ENCODE measurements at places on chromosomes 5 and 9. TPM values are rescaled to one million over a fixed set of nuclear protein-coding genes. Genes with fewer than 3 reads are reported as not detected.

GRCh38 chr5:150142185-150142958 is 13.3 kb downstream of the PDGFRB start:
- no peak overlapping the region for H3K4me3 ChIP-seq
- H3K36me3 ChIP-seq = no peaks in the 10 kb centered on the region
- H3K27ac ChIP-seq = no peak overlapping the region
- no peak for DNase-seq
- no peaks in the 10 kb centered on the region for H3K27me3 ChIP-seq
- H3K4me1 ChIP-seq = no peaks in the 10 kb centered on the region

Gene PCAT7
- not detected for total RNA-seq

DNA sequence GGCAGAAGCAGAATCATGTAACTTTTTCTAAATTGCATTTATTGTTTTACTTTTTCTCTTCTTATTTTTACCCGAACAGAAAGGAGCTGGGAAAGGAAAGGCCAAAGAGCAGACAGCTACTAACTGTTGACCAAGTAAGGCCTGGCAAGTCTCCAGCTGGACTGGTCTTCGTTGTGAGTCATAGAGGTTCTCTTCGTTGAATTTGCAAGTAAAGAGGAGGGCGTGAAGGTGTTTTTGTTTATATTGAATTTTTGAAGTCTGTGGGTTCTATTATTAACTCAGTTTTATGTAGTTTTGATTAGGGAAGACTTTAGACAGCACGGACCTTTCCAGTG is 416.5 kb upstream of the CCNH start:
- no peaks in the 10 kb centered on the region for H3K36me3 ChIP-seq
- no peaks in the 10 kb centered on the region for H3K4me1 ChIP-seq
- no peak overlapping the region for H3K4me3 ChIP-seq
- DNase-seq = no peak
- no peaks in the 10 kb centered on the region for H3K27me3 ChIP-seq

Gene SV2C
- total RNA-seq = 0.08 TPM

DNA sequence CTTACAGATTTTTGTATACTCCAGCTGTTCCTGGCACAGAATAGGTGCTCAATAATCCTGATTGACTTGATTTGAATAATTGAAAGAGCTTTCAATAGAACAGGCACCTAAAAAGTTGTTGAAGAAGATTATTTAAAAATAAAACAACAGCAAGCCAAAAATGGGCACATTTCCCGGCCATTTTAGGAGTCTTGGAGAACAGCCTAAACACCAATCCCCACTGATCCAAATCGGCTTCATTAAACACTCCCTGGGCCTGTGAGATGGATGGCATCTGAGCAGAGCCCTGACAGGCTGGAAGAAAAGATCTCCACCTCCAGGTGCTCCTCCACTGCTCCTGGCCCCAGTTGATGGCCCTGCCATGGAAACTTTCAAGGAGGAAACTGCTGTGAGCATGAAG is 213.3 kb downstream of the MAN2A1 start:
- no peak for DNase-seq
- H3K27me3 ChIP-seq = no peaks in the 10 kb centered on the region
- H3K4me3 ChIP-seq = no peak overlapping the region
- H3K4me1 ChIP-seq = no peaks in the 10 kb centered on the region

DNA sequence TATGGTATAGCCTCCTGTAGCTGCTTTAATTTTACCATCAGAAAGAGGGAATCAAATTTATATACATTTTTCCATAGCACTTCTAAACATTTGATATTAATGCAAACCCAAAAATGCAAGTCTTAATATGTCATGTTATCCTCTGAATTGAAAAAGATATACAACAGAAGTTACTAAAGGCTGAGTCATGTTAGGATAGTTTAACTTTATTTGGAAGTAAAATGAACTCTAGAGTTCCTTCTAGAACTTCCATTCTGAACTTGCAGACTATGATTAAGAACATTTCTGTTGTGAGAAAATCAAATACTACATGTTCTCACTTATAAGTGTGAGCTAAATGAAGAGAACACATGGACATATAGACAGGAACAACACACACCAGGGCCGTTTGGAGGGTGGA is 317.3 kb upstream of the PRR16 start:
- no peaks in the 10 kb centered on the region for H3K27me3 ChIP-seq
- no peak for DNase-seq
- no peaks in the 10 kb centered on the region for H3K4me1 ChIP-seq
- H3K4me3 ChIP-seq = no peak overlapping the region

Gene LCN15
- not detected for total RNA-seq

- no peak overlapping the region for H3K4me3 ChIP-seq
- no peak overlapping the region for H3K27ac ChIP-seq
- no peaks in the 10 kb centered on the region for H3K27me3 ChIP-seq
- H3K36me3 ChIP-seq = no peaks in the 10 kb centered on the region
These were observed 129.0 kb downstream of the PIK3R1 start for GRCh38 chr5:68344447-68345111.

All from CD4-positive, alpha-beta T cell (primary cell).